ENCODE measurements at places on chromosomes 3 and 15.

GRCh38 chr3:86420990-86421739 lies 569.8 kb downstream of the VGLL3 start:
- ATAC-seq: peak; percentile 27

DNA sequence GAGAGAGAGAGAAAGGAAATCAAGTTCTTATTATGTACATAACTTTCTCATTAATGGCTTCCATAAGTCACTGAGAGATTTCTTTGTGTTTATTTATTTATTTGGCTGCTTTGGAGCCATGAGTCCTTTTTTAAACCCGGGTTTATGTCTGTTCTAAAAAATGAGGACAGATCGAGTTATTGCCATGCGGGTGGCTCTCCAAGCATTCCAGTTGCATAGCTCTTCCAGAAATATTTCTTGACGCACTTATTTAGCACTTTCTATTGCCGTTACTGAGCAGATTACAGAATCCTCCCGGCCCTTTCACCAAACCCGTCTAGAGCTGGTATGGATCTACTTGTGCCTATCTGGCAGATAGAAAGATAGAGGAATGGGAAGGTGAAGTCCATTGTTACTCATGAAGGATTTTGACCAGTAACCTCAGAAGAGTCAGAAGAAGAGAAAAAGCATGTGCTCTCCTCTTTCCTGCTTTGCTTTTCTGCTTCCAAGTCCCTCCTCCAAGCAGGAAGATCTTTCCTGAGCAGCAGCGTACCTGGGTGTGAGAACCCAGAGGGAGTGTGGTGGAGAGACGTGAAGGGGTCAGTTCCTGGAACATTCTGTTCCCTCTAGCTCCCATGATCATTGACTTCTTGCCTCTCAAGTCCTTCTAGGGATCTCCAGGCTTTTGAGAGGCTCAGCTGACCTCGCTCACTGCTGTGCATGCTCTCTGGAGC lies 112.8 kb downstream of the LPP start:
- ATAC-seq: no peak

DNA sequence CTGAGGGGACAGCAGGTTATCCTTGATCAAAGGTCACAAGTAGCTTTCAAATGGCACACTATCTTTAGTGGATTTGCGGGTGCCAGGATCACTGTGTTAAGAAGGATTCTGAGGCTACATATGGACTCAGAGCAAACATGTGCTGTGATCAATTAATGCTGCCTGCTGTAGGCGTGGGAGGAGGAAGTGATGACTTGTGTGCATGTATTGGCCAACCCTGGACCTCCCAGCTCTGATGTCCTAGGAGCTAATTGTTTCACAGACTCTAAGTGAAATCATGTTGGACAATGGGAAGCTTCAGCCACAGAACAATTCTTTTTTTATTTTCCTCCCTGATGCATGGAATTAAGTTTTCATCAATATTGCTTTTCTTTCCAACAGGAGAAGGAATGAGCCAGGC lies 24.4 kb downstream of the FAH start:
- no peak for ATAC-seq

DNA sequence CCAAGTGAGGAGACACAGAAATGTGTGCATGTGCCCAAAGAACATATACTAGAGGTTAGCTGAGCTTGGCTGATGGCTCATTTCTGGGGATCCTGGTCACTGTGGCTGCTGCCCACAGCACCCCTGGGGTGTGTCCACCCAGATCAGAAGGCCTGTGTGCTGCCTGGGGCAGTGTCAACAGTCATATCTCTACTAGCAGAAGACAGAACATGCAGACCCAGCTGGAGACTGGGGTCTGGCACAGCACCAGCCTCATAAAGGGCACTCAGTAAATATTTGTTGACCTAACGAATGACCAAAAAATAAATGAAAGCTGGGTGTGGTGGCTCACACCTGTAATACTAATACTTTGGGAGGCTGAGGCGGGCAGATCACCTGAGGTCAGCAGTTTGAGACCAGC lies 16.4 kb downstream of the CHRNA3 start:
- ATAC-seq: no peak

DNA sequence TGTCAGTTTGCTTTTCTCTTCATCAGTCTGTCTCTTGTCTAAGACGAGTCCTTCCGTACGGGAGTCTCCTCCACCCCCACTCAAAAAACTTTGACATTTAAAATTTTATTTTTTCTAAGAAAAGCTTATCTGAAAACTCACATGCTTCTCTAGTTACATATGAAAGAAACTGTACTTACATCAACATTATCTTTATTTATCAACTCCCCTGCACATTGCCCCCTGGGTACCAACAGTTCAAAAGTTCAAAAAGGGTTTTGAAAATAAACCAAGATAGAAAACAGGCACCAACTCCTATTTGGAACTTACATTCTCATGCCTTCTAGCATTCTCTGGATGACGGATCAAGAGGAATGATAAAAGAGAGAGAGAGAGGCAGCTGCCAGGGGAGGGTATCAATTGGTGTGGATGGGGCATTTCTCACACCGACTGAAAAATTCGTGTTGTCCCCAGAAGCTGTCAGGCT lies 182.5 kb downstream of the FOXP1 start:
- ATAC-seq: no peak

DNA sequence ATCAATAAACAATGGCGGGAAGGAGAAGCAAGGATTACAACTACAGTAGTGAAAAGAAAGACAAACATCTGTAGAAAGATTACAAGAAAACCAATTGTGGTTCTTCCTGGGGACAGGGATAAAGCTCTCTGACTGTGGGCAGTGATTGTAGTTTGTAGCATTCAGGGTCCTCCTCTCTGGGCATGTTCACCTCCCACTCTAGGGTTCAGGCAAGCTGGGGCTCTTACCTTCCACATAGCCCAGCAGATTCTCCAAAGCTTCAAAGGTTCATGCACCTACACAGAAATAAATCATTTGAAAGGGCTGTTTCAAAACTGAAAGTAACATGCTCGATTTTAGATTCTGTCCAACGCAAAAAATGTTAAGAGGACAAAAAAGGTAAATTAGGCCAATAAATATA lies 17.4 kb upstream of the UBE3A start:
- ATAC-seq: no peak

GRCh38 chr3:54193093-54193492 lies 70.7 kb downstream of the CACNA2D3 start:
- no peak for ATAC-seq

DNA sequence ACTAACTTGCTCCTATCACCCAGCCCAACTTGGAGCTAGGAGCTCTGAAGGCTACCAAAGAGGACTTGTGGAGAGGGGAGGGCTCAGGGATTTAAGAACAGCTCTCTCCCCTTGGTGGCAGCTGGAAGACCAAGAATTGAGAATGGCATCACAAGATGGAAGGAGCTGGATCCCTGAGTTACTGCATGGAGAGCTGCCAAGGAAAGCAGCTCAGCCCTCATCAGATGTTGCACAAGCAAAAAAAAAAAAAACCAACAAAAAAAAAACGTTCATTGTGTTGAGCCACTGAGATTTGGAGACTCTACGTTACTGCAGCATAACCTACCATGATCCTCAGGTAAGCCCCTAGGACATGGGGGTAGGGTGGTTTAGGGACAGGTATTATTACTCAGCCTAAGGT lies 41.0 kb downstream of the ITGB5 start:
- no peak for ATAC-seq

- no peak for ATAC-seq
Observed at GRCh38 chr15:43509660-43510199, 7.7 kb upstream of the MAP1A start.

- no peak for ATAC-seq
Observed at GRCh38 chr3:57727106-57727505, 29.0 kb upstream of the SLMAP start.

DNA sequence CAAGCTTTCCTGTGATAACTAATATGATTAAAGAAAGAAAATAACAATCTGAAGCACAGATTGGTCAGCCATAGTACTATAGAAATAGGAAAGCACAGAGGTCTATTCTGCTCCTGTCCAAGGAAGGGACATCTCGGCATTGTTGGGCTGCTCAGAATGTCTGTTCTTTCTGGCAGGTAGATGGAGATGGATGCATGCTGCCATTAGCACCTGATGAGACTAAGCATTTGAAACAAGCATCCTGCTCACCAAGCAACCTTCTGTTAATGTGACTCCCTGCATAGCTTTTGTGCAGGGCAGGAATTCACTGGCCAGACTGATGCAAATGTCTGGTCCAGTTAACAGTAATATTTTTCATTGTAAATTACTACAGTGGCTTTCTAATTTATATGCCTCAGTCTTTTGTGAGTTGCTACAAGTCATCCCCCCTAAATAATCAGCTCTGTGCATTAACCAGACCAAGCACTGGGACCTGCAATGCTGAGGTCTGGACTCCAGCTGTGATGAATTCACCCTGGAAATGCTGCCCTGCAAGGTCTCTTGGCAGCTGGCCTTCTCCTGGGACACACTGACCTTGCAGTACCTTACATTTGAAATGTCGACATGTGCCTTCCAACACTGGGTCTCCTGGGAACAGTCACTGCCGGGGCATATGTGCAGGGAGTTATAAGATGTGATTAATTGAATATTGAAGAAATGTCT lies 1123.7 kb downstream of the IGSF11 start:
- no peak for ATAC-seq

DNA sequence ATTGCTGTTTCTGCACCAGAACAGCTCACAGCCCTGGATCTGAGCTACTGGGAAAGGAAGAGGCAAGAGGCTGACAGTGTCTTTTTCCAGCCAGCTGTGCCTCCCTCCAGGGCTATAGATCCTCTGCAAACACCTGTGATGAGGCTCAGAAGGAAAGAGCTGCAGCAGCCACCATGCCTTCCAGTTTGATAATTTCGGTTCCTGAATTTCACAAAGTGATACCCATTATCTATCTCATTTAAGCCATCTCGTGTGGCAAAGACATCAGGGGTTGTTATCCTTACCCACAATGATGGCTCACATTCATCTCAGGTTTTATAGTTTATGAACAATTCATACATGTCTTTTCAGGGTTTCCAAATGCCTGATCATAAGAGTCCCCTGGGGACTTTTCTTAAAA lies 1.8 kb upstream of the LARP6 start:
- no peak for ATAC-seq

GRCh38 chr3:194201953-194202666 lies 66.2 kb downstream of the HES1 start:
- no peak for ATAC-seq

DNA sequence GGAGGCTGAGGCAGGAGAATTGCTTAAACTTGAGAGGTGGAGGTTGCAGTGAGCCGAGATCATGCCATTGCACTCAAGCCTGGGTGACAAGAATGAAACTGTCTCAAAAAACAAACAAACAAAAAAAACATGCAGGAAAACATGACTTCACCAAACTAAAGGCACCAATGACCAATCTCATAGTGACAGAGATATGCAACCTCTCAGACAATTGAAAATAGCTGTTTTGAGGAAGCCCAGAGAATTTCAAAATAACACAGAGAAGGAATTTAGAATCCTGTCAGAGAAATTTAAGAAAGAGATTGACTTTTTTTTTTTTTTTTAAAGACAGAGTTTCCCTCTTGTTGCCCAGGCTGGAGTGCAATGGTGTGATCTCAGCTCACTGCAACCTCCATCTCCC lies 26.1 kb downstream of the NCBP2 start:
- ATAC-seq: no peak

GRCh38 chr15:51830276-51830806 lies 888 bp downstream of the TMOD3 start:
- ATAC-seq: no peak

DNA sequence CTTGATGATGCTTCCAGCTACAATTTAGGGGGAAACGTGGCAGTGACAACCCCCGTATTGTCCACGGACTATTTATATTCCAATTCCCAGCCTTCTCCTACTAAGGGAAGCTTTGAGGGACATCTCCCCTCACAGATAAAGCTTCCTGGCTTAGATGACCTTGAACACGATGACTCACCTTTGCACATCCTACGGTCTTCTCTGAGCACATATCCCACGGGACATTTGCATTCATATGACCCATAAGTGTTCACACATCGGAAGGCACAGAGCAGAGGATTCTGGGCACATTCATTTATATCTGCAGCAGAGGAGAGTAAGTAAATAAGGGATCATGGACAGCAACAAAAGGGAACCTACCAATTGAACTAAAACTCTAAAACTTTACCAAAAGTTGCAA lies 101.5 kb downstream of the DUT start:
- ATAC-seq: no peak

All from stimulated activated memory B cell treated with anti-CD40 and anti-IgM and Interleukin-4, amounts not matched to agents 10 μg/mL and 1 μg/mL and 100 μg/mL, for 72 hours (primary cell).